ENCODE measurements at places on chromosomes 1 and 21. TPM values are rescaled to one million over a fixed set of nuclear protein-coding genes. Genes with fewer than 3 reads are reported as not detected.

SIM2 gene
- under 0.01 TPM for total RNA-seq

PTPRF gene
- 34.4 TPM for total RNA-seq

DDR2 gene
- total RNA-seq: 155 TPM

DMBX1 gene
- not detected for total RNA-seq

BMP8B gene
- not detected for total RNA-seq

TAF1A gene
- 9.0 TPM for total RNA-seq

RBM11 gene
- total RNA-seq: not detected

TESK2 gene
- total RNA-seq: 3.2 TPM

LCE1B gene
- total RNA-seq: not detected

TTC34 gene
- under 0.01 TPM for total RNA-seq

LYSMD1 gene
- 6.5 TPM for total RNA-seq

C8A gene
- total RNA-seq: not detected

CNR2 gene
- not detected for total RNA-seq

AIRE gene
- 0.09 TPM for total RNA-seq

SAMD13 gene
- 0.18 TPM for total RNA-seq

FAAH gene
- total RNA-seq: 1.8 TPM

PTCH2 gene
- total RNA-seq: under 0.01 TPM

SPATA1 gene
- 0.71 TPM for total RNA-seq

RNU5D-1 gene
- total RNA-seq: not detected

CRP gene
- total RNA-seq: not detected

ABCA4 gene
- 0.65 TPM for total RNA-seq

TRAF3IP3 gene
- total RNA-seq: 0.28 TPM

FAM229A gene
- 0.71 TPM for total RNA-seq

ZP4 gene
- not detected for total RNA-seq

SLC25A24 gene
- total RNA-seq: 36.6 TPM

Data from smooth muscle cell of bladder (primary cell).